Stimulated activated CD4-positive, alpha-beta T cell treated with anti-CD3 and anti-CD28 coated beads, Interleukin-2, amount 100 ng/mL, for 24 hours (primary cell): ENCODE measurements at places on chromosomes 16 and 17.

DNA sequence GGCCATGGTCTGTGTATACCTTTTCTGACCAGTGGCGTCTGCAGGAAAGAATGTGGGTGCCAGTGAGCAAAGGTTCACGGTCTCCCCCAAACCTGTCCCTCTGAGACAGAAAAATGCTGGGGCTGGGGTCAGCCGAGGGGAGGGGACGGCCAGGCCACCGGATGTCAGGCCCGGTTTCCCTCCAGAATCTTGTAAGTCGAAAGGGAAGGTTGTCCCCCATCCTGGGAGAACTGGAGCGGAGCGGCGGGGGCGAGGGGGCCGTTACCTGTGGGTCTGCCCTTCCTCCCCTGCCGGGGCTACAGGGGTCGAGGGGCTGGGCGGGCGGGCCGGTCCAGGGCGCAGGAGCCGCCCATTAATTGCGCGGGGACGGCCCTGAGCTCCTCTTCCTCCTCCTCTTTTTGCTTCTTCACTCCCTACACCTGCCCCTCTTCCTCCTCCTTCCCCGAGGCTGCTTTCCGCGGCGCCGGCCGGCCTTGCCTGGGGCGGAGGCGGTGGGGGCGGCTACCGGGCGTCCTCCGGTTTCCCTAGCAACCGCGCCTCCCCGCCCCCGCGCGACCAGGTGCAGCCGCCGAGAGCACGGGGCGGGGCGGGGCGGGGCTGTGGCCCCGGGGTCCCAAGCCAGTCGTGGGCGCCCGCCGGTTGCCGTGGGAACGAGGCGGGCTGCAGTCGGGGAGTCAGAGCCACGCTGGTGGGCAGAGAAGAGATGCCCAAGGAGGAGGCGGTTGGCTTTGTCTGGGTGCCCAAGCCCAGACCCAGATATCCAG is at the start of gene MARCHF10:
TSS of gene MARCHF10 (minus strand) at position 503 of the 764 bp plus-strand sequence. CDS start 6,579 bp downstream, outside the sequence.
- peak; percentile 19 for DNase-seq

DNA sequence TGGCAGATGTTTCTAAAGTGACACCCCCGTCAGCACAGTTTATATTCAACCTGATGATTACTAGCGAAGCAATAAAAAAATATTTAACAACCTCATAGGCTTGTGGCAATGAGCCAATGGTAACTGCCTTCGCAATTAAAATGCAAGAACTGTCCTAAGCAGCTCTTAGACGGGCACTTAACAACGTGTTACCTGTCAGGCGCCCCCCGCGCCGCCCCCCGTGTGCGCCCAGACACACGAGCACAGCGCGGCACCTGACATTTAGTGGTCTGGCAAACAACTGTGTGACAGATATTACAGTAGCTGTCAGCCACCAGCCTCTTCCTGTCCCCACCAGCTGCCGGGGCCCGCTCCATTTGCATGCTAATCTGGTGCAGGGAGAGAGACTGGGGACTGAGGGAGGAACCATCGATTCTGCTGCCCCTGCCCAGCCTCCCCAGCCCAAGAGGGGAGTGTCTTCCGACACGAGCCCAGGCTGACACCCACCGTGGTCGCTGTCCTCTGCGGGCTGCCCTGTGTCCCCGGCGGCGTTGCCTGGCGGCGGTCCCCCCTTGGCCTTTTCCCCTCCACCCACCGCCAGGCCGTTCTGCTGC is 12.7 kb downstream of the NDUFAF8 start:
- no peak for DNase-seq

GRCh38 chr16:85181739-85182129 is 69.5 kb upstream of the CIBAR2 start:
- DNase-seq = no peak

DNA sequence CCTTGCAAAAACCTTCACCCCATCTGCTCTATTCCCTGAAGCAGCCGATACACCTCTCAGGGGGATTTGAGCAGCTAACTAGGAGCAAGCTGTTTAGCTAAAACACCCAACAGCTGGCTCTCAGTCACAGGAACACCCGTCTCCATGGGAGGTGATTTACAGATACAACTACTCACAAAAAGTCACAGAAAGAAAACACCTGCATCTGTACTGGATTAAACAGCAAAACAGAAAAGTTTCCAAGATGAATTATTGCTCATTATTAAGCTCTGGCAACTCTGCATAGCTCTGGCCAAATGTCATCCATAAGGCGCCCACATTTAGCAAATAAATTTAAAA is 22.3 kb downstream of the GJC1 start:
- DNase-seq = no peak

GRCh38 chr17:55842405-55843158 is 91.7 kb downstream of the PCTP start:
- DNase-seq = no peak

GRCh38 chr17:2712300-2713043 is 908 bp upstream of the CLUH start:
- no peak for DNase-seq

DNA sequence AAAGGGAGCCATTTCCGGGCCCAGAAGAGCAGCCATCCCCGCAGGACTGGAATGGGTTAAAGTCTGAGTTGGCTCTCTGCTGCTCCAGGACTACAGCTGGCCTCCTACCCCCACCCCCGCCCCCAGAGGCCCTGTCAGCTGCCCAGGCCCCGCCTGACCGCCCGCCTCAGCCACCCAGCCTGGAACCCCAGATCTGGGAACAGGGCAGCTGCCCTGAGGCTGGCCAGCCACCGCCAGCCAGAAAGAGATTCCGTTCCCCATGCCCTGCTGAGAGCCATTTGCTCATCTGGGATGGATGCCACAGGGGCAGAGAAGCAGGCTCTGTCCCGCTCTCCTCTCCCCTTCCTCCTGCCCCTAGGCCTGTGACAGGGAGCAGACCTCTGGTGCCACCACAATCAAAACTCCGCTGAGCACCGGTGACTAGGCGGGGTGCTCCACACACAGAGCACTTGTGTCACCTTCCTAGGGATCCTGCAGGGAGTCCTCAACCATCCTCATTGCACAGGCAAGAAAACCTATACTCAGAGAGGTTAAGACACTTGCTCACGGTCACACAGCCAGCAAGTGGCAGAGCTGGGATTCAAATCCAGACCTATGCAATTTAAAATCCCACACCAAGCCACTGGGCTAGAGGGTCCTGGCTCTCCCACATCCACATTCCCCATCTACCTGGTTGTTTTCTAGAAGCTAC is 44.1 kb downstream of the ZNF423 start:
- no peak for DNase-seq

DNA sequence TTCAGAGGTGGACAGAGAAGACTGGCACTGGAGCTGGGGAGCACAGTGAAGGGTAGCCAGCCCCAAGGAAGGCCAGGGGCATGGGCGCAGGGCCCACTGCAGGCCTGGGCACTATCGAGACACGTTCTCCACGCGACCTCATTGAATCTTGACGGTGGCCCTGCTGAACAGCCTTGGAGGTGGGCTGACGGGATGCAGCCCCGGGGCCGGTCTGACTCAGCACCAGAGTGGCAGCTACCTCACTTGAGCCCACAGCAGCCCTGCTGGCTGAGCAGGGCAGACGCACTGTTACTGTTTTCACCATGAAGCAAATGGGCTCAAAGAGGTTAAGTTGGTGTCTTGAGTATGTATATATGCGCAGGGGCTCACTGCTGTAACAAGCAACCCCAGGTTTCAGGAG is 78.8 kb upstream of the FOXF1 start:
- no peak for DNase-seq

DNA sequence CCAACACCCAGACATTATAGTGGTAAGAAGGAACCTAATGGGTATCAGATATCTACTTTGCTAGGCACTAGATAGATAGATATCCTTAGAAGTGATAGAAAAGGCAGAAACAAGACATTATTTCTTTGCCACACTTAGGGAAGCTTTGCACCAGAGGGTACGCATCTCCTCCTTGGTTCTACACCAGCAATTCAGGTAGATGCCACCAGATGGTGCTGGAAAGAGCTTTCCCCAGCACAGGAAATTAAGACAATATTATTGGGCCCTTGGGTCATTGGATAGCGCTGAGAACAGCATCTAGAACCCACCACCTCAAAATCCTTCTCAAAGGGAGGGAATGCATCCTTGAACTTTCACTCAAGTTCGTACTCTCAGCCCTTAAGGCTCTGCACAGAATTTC is 173.8 kb upstream of the CCL2 start:
- DNase-seq = no peak

GRCh38 chr17:44424828-44425461 is 35.5 kb upstream of the ITGA2B start:
- no peak for DNase-seq

DNA sequence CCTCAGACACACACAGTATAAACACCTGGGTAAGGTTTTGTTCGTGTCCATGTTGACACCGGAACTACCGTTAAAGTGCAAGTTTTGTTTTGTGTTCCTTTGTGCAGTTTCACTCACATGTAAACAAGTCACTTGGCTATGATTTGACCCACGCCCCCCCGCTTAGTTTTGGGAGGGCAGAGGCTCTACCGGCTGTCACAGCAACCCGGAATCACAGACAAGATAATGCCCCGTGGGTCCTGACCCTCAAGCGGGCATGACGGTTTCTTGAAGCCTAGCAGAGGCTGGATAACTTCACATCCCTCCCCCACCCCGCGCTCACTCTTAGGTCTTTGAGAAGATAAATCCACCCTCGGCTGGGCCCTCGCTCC is 1.7 kb downstream of the RASD1 start:
- no peak for DNase-seq

GRCh38 chr17:44074231-44074910 is 3.8 kb downstream of the G6PC3 start:
- DNase-seq = no peak

GRCh38 chr16:27232901-27233625 is 29.7 kb downstream of the KDM8 start:
- DNase-seq = no peak

DNA sequence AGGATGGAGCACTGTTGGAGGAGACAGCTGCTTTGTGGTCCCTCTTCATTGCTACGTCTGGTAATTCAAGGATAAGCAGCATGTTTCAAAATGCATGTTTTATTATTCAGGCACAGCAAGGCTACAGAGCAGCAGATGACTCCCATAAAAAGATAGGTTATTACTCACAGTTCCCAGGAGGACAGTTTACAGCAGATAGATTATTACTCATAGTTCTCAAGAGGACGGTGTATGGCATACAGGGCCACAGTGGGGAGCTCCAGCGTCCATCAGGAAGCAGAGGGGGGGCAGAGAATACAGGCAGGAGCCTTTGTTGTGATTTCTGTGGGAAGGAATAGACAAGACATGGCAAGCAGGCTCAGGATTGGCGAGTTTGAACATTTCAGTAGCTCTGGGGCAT is 72.9 kb downstream of the DNAH9 start:
- no peak for DNase-seq

- no peak for DNase-seq
These were observed 24.9 kb downstream of the CBFB start for GRCh38 chr16:67053767-67054334.

DNA sequence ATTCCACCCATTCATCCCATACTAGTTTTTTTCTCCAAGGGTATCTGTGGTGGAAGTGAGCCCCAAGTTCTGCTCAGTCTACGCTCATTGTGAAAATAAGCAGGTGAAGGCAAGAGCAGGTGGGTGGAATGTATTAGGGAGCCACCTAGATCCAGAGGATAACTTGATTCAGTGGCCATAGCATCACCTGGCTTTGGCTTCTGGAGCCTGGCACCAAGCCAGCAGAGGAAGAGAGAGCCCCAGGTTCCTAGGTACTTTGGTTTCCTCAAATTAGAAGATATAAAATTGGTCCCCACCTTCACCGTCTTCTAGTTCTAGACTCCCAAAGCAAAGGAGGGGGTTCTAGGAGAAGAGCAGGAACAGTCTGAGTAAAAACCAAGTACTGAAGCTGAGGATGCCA is 4.1 kb downstream of the FXR2 start:
- no peak for DNase-seq

GRCh38 chr17:64152428-64153125 is 22.6 kb upstream of the ERN1 start:
- no peak for DNase-seq

DNA sequence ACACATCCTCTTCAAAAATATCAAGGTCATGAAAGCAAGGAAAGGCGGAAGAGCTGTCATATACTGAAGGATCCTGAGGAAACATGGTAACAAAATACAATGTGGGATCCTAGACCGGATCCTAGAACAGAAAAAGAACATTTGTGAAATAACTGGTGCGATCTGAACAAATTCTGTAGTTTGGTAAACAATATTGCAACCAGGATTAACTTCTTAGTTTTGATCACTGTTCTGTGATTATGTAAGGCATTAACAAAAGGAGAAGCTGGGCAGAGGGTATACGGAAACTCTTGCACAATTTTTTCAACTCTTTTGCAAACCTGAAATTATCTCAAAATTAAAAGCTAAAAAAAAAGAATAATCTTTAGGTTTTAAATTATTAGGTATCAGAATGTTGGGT is 109.7 kb downstream of the TRIM37 start:
- no peak for DNase-seq

GRCh38 chr17:74332763-74333283 is 6.8 kb downstream of the KIF19 start:
- DNase-seq = no peak

DNA sequence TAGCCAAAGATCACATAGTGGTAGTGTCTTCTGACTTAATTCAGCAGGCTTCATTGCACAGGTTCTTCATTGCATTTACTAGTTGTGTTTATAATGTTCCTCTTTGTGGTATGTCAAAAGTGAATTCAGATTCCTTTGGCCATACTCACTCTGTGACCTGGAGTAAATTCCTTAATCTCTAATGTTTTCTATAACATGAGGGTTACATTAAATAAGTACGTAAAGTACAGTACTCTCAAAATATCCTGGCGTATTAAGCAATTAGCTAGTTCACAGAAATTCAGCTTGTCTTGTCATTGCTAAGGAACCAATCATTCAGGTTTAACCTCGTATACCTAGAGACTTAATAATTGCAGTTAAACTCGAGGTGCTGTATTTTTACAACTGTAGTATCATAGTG is 4.2 kb downstream of the RPS6KB1 start:
- DNase-seq = no peak

DNA sequence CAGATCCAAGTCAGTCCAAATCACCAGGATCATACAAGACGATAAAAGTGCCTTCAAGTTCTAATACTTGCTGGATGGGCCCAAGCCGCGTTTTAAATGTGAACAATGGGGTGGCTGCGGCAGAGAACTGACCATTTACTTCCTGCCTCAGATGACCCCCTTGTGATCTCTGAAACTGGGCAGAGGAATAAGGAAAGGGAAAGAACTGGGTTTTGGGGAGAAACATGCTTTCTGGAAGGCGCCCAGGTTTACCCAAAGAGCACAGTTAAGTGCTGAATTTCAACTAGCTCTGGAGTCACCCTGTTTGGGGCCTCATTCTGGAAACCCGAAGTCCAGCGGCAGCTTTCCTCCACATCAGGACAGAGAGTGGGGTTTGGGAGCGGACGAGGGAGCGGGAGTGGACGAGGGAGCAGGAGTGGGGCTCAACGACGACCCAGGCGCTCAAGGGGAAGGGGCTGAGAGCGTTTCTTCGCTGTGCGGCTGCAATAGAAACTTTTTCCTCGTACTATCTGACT is 1.6 kb downstream of the FAM20A start:
- no peak for DNase-seq

- no peak for DNase-seq
These were observed 108.8 kb upstream of the HLF start for GRCh38 chr17:55155856-55156560.
